Neural crest cell (in vitro differentiated cells): ENCODE measurements at places on chromosomes 16 and 17.

DNA sequence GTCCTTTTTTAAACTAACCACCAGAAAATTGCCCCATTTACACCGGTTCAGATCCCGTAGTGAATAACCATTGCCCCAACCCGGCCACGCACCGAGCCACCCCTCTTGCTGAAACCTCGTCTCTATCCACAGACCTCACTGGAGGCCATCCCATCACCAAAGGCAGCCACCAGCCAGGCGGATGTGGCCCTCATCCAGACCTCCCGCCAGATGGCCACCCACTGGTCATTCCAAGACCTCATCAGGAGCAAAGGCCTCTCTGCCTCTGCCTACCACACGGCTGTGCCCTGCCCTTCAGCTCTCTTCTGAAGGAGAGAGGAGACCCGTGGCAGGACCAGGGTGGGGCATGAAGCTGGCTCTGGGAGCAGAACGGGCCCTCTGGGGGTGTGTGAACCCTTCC is 38.2 kb upstream of the CDH5 start:
- peaks cover 4% of the 10 kb centered on the region for H3K27me3 ChIP-seq
- no peak overlapping the region for H3K27ac ChIP-seq
- H3K4me3 ChIP-seq, result no peak overlapping the region
- no peaks in the 10 kb centered on the region for H3K4me1 ChIP-seq
- DNase-seq, result no peak

- DNase-seq, result no peak
- H3K4me3 ChIP-seq, result no peak overlapping the region
- H3K27ac ChIP-seq, result no peak overlapping the region
- no peaks in the 10 kb centered on the region for H3K36me3 ChIP-seq
- H3K4me1 ChIP-seq, result peaks cover 11% of the 10 kb centered on the region
- H3K27me3 ChIP-seq, result peaks cover 6% of the 10 kb centered on the region
Observed at GRCh38 chr16:86093801-86094750, 195.1 kb downstream of the IRF8 start.

DNA sequence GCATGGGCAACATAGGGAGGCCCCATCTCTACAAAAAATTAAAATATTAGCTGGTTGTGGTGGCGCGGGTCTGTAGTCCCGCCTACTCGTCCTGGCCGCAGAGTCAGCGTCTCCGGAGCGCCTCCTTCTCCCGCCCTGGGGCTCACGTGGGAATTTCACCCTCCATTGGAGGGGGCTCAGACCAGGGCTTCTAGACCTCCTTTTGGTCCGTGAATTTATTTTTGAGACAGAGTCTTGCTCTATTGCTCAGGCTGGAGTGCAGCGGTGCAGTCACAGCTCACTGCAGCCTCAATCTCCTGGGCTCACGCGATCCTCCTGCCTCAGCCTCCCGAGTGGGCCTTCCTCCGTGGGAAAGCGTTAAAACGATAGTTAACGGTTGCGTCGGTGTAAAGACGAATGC is 394 bp upstream of the NME4 start:
- peak overlapping the region; percentile 96 for H3K4me3 ChIP-seq
- H3K27ac ChIP-seq, result peak overlapping the region; percentile 98
- DNase-seq, result peak; percentile 44
- H3K27me3 ChIP-seq, result peaks cover 6% of the 10 kb centered on the region
- peaks cover 21% of the 10 kb centered on the region for H3K4me1 ChIP-seq
- peaks cover 2% of the 10 kb centered on the region for H3K36me3 ChIP-seq

DNA sequence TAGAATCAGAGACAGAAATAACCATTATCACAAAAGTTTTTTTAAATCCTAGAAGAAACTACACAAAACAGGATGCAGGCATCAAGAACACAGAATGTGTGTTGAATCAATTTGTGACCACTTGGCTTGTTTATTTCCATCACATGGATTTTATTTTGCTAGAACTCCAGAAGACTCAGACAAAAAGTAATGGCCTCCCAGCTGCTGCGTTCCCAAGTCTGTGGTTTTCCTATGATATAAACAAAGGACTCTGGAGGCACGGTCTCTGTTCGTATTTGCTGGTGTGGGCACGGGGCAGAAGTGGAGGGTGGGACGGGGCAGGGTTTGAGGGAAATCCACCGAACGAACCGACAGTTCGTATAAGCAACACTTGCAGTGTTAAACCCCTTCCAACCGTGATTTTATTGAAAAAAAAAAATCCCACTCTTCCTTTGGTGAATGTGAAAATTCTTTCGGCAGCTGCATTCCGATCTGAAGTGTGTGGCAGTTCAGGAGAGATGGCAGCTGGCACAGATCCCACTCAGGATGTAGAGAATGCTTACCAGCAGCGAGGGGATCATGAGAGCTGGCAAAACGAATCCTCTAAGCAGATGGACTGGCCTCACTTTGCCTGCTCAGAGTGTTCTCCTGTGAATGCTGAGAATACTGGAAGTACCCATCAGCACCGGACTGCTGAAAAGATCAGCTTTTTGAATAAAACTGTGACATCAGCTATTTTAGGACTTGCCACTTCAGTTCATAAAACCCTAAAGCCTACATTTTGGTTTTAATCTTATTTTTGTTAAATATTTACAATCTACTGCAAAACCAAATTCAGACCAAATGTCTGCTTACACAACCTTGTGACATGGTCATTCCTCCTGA is 165.2 kb downstream of the VPS53 start:
- DNase-seq, result no peak
- no peak overlapping the region for H3K4me3 ChIP-seq
- no peak overlapping the region for H3K27ac ChIP-seq
- H3K4me1 ChIP-seq, result no peaks in the 10 kb centered on the region
- H3K36me3 ChIP-seq, result peaks cover 37% of the 10 kb centered on the region

- no peak overlapping the region for H3K27ac ChIP-seq
- H3K4me1 ChIP-seq, result no peaks in the 10 kb centered on the region
- H3K27me3 ChIP-seq, result no peaks in the 10 kb centered on the region
- H3K4me3 ChIP-seq, result no peak overlapping the region
- H3K36me3 ChIP-seq, result no peaks in the 10 kb centered on the region
Observed at GRCh38 chr16:48413272-48413671, 28.1 kb upstream of the SIAH1 start.

DNA sequence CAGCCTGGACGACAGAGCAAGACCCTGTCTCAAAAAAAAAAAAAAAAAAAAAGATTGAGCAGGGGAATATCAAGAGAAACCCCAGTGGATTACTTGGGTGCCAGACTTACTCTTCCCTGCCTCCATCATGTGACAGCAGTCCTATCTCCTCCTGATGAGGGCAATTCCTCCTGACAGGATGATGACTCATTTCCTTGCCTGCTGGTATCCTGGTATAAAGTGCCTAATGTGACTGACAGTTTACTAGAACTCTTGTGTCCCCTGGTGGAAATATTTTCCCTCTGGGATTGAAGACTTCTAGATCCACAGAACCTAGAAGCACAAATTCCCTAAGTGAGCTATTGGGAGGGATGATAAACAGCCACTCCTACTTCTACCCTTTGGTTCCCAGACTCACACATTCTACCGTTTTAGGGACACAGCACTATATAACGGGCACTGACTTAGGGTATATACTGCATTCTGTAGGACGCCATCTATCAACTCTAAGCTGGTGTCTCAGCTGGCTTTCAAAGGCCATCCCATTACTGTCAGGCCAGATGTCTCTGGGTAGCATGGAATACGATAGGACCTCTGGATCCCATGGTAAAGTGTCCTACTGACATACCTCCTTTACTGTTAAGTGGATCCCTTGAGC is 114.6 kb upstream of the MED13 start:
- no peaks in the 10 kb centered on the region for H3K27me3 ChIP-seq
- DNase-seq, result no peak
- no peak overlapping the region for H3K27ac ChIP-seq
- no peaks in the 10 kb centered on the region for H3K4me1 ChIP-seq
- H3K4me3 ChIP-seq, result no peak overlapping the region

GRCh38 chr17:10875430-10875851 is 37.6 kb upstream of the PIRT start:
- peak; percentile 43 for DNase-seq
- H3K36me3 ChIP-seq, result no peaks in the 10 kb centered on the region
- no peak overlapping the region for H3K27ac ChIP-seq

DNA sequence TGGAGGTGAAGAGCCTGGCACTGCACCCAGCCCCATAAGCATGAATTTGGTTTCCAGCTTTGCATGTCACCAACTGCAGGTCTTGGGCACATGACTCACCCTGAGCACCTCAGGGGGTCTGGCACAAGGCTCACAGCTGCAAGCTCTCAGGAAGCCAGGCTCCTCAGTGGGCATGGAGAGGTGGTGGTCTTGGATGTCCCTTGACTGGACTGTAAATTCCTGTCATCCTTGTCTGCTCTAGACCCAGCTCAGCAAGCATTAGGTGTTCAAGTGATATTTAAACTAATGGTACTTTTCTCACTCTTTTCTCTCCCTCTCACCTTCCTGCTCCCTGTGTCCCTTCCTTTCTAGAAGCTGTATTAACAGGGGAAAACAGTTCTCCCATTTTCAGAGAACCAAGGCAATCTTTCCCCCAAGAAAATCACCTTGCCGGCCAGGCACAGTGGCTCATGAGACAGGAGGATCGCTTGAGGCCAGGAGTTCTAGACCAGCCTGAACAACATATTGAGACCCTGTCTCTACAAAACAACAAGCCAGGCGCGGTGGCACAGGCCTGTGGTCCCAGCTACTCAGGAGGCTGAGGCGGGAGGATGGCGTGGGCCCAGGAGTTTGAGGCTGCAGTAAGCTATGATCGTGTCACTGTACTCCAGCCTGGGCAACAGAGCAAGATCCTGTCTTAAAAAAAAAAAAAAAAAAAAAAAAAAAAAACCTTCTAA is 5.1 kb upstream of the KIFC3 start:
- peaks cover 48% of the 10 kb centered on the region for H3K4me1 ChIP-seq
- H3K27ac ChIP-seq, result no peak overlapping the region
- H3K27me3 ChIP-seq, result no peaks in the 10 kb centered on the region
- no peaks in the 10 kb centered on the region for H3K36me3 ChIP-seq
- peak overlapping the region; percentile 23 for H3K4me3 ChIP-seq
- DNase-seq, result no peak

DNA sequence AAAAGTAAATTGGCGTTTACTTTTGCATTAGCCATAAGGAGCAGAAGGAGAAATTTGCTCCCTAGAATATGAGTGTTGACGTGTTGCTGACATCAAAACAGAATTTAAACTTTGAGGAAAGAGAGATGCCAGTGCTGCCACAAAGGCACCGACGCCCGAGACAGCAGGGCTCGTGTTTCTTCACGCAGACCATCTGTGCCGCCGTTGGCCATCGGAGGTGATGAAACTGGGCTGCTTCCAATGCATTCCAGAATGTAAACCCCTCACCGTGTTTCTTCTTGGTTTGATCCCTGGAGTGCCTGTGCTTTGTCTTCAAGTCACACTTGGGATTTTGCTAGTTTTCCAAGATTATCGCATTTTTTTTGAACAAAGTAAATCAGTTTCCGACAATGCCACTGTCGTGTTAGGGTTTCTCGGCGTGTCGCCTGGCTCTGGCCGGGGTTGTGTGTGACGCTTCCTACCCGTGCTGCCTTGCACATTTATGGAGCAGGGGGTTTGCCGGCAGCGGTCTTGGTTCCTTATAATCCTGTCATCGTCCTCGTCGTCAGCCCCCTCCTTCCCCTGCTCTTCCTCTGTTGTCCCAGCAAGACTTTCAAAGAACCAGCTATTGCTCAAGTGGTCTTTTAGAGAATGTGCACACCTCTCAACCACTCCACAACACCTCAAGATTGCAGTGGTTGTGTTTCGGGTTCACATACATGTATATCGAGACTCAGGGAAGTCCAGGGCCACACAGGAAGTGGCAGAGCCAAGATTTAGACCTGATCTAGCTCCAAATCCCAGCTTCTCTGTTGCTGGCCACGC is 103.9 kb downstream of the METRNL start:
- no peak for DNase-seq
- peaks cover 11% of the 10 kb centered on the region for H3K4me1 ChIP-seq
- no peak overlapping the region for H3K27ac ChIP-seq
- no peaks in the 10 kb centered on the region for H3K27me3 ChIP-seq
- no peaks in the 10 kb centered on the region for H3K36me3 ChIP-seq

DNA sequence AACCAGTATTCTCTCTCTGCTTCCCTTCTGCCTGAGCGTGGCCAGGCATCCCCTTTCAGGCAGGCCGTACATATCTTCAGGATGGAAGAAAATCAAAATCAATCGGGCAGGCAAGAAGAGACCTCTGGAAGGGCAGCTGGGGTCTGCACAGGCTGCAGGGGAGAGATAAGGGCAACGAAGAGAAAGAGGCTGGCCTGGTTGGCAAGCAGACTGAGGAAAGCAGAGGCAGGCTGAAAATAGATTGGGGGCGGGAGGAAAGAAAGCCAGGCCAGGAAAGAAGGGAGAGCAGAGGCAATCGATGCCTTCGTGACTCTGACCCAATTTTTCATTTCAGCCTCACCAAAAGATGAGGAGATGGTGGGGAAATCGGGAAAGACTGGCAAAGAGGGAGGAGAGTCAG is 18.1 kb downstream of the PIPOX start:
- DNase-seq, result no peak
- no peak overlapping the region for H3K4me3 ChIP-seq
- peaks cover 26% of the 10 kb centered on the region for H3K4me1 ChIP-seq

- no peak overlapping the region for H3K27ac ChIP-seq
- DNase-seq, result no peak
- peaks cover 54% of the 10 kb centered on the region for H3K4me1 ChIP-seq
- peaks cover 6% of the 10 kb centered on the region for H3K27me3 ChIP-seq
- H3K36me3 ChIP-seq, result no peaks in the 10 kb centered on the region
- H3K4me3 ChIP-seq, result peak overlapping the region; percentile 77
Observed at GRCh38 chr17:76528156-76528527, 9.4 kb downstream of the CYGB start.

GRCh38 chr16:69190598-69190997 is 3.6 kb downstream of the SNTB2 start:
- H3K27me3 ChIP-seq, result no peaks in the 10 kb centered on the region
- H3K27ac ChIP-seq, result no peak overlapping the region
- no peaks in the 10 kb centered on the region for H3K36me3 ChIP-seq

- no peaks in the 10 kb centered on the region for H3K36me3 ChIP-seq
- no peak for DNase-seq
- H3K27me3 ChIP-seq, result no peaks in the 10 kb centered on the region
Observed at GRCh38 chr17:43645765-43646481, 15.8 kb downstream of the MEOX1 start.

- peak overlapping the region; percentile 53 for H3K27ac ChIP-seq
- peaks cover 50% of the 10 kb centered on the region for H3K4me1 ChIP-seq
- peaks cover 3% of the 10 kb centered on the region for H3K36me3 ChIP-seq
- H3K4me3 ChIP-seq, result no peak overlapping the region
Observed at GRCh38 chr17:933312-934073, 46.1 kb downstream of the NXN start.

DNA sequence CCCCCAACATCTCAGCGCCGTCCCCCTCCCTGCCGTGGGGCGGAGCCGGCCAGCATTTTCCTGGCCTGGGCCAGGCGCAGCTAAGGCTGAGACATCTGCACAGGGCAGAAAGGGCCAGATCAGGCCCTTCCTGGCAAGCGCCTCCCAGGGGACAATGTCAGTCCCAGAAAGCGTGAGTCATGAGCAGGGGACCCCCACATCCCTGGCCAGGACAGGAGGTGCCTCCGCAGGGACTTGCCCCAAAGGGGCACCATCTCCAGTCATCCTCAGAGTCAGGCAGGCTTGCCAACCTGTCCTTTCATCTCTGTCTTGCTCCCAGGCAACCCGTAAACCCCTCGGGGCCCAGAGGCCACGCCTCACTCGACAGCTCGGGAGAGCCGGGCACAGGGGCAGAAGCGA is 43.2 kb downstream of the SOCS1 start:
- no peak overlapping the region for H3K27ac ChIP-seq
- no peak overlapping the region for H3K4me3 ChIP-seq
- H3K4me1 ChIP-seq, result no peaks in the 10 kb centered on the region
- no peaks in the 10 kb centered on the region for H3K27me3 ChIP-seq
- no peaks in the 10 kb centered on the region for H3K36me3 ChIP-seq
